ENCODE measurements at places on chromosomes 5 and 9.

DNA sequence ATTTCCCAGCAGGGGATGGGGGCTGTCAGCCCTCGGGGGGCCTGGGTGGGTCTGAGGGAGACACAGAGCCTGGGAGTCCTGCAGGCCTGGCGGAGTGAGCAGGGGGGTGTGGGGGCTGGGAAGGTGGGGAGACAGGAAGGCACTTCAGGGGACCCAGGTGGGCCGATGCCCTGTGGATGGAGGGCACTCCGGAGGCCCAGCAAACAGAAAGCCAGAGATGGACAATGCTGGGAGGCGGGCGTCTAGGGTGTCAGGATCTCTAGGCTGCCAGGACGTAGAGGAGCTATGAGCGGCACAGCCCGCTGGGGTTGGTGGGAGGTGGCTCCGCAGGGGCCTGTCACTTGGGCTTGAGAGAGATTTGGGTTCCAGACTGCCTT lies 87.6 kb upstream of the COL5A1 start:
- no peak for DNase-seq

DNA sequence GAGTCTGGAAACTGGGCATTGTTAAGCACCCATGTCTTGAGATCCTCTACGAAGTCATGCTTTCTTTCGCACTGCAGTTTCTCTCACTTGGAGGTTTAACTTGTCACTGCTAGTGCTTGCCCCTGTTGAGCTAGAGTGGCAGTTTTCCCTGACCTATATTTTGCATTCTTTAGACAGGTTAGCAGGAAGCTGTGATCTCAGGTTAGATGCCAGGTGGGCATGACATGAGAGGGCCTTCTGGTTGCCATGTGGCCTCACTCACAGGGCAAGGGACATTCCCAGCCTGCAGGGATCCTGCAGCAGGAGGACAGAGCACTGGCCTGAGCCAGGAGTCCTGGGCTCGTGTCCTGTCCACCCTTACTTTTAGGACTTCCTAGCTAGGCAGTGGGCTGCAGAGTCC lies 28.6 kb downstream of the SLC36A1 start:
- no peak for DNase-seq

GRCh38 chr5:31232273-31232888 lies 38.9 kb downstream of the CDH6 start:
- DNase-seq = no peak

DNA sequence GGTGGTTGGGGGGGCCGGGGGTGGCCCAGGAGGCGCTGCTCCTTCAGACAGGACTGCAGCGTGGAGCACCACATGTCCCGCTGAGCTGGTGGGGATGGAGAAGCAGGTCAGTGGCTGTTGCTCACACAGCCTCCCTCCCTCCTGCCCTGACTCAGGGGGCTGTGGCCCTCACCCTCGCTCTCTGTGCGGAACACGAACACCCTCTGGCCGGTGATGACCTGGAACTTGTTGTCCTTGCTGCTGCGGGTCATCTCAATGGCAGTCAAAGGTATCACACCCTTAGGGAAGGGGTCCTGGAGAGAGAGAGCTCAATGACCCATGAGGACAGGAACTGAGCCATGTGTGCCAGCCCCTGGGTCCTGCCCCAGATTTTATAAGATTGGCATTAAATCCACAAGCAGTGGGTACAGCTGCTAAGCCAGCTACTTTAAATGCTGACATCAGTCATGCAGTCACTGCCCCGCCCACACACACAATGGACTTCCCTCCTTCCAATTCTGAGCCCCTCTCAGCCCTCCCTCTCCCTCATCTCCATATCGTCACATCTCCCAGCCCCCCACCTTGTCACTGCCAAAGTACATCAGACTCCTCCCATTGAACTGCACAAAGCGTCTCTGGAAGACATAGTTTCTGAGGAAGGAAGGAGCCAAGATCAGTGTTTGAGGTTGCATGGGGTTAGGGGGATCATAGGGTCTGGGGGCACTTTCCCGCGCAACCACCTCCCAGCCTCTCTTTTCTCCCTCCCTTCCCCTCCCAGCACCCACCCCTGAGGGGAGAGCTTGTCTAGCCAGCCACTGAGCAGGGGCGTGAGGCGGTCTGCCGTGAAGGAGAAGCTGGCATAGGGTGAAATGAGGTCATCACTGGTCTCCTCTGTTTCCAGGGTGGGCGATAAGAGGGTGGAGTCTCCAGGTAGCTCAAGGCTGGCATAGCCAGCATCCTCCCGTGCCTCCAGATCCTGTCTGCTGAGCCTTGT lies 8.9 kb downstream of the ARAP3 start:
- no peak for DNase-seq

- peak; percentile 50 for DNase-seq
Measured at GRCh38 chr5:133287500-133287899, 235.7 kb downstream of the HSPA4 start.

GRCh38 chr5:71839096-71839884 lies 120.2 kb downstream of the CARTPT start:
- no peak for DNase-seq

DNA sequence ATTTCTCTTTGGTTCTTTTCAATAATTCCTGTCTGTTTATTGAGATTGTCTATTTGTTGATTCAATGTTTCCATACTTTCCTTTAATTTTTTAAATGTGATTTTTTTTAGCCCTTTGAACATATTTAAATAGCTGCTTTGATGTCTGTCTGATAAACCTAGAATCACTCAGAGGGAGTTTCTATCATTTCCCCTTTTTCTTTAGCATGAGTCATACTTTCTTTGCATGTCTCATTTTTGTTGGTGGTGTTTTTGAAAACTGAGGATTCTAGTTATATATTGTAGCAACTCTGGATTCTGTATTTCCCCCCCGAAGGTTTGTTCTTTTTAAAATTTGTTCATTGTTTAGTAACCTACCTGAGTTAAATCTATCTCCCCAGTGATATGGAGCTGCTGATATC lies 24.2 kb upstream of the ZNF618 start:
- DNase-seq = no peak

DNA sequence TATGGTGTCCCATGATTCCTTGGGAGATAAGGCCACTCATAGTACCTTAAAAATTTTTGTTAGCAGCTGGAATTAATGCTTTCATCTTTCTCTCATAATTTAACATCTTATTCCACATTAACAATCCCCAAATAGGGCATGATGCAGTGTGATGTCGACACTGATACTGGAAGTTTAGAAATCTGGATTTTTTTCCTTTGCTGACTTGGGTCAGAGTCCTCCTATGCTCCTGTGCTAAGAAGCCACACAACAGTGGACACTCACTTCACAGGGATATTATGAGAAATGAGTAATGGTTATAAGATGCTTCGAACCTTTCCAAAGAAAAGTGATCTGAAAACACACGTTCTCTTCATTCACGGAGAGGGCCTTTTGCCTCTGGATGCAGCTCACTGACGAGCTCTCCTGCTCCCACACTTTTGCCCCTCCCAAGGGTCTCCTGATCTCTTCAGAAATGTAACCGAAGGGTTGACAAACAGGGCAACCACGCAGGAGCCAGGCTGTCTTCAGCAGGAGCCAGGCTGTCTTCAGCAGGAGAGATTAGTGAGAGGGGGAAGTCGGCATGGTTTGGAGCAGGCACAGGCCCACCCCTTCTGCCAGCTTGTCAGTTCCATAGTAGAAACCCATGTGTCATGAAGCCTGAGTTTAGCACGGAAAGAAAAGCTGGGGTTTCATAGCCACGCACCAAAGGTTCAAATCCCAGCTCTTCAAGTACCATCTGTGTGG lies 247.8 kb downstream of the AOPEP start:
- DNase-seq = no peak

- no peak for DNase-seq
Measured at GRCh38 chr5:38121420-38121819, 136.9 kb upstream of the EGFLAM start.

Measured in activated CD4-positive, alpha-beta T cell treated with anti-CD3 and anti-CD28 coated beads, Interleukin-2, amount 10 ng/mL, durations not matched to agents 7 days and 5 days (primary cell).